ENCODE measurements at places on chromosomes 7 and 10.

DNA sequence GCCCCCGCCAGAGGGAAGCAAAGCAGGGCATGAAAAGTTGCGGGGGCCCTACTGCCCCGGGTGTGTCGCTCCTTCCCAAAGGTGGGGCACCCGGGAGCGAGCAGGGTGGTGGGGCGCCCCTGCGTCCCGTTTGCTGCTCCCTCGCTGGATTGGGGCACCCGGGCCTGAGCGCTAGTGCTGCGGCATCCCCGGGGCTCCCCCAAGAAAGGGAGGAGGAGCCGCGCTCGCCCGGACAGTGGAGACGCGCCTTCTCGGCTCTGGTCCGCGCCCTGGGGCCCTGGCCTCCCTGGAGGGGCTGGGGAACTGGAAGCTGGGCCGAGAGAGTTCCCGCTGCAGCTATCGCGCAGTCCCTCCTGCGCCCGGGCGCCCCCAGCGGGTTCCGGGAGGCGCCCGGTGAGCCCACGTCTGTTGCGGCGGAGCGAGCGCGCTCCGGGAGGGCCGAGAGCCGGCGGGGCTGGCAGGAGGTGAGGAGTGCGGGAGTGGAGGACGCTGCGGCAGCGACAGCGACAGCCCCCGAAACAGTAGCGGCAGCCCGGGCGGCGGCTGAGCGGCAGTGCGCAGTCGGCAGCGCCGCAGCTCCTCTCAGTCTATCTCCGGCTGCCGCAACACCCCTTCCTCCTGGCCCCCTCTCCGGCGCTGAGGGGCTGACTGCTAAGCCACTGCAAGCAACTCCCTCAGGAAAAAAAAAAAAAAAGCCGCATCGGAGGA, 504 bp upstream of the BMPER start:
- DNase-seq = peak; percentile 70

- no peak for DNase-seq
These were observed 27.2 kb downstream of the TAS2R41 start for GRCh38 chr7:143504937-143505297.

DNA sequence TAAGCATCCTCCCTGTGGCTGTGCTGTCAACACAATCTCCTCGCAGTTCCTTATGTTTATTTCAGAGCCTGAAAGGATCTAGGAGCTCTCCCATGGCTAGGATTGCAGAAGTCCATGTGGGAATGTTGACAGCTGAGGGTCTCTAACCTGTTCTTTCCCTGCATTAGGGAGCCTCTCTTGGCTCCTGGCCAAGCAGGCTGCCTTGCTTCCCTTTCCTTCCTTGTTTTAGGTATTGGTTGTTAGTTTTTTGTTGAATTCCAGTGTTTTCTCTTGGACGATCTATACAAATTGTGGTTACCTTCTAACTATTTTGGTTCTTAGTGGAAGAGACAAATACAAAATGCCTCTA, 171.8 kb downstream of the MLLT10 start:
- no peak for DNase-seq

- DNase-seq = no peak
These were observed 88.6 kb upstream of the KLF14 start for GRCh38 chr7:130822642-130823041.

DNA sequence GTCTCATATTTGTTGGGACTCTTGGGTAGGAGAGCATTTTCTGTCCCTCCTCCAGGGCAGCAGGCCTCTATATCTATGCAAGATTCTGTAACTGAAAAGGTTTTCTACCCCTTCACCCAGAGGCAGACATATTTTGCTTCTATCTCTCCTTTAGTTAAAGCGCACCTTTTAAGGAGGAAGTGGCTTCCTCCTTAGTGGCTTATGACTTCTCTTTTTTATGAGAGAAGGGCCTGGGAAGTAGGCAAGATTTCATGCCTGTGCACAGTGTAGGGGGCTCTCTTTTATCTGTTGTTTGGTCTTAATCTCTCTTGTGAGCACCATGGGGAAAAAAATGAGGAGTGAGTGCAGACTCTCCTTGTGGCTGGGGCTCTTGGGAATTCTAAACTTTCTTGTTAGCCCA, 122.1 kb downstream of the LRMDA start:
- no peak for DNase-seq

GRCh38 chr7:130732980-130733930, 752 bp downstream of the KLF14 start:
- no peak for DNase-seq

- DNase-seq = no peak
These were observed 19.4 kb downstream of the ITGB1 start for GRCh38 chr10:32938554-32939061.

- DNase-seq = no peak
These were observed 133.8 kb upstream of the PLXNA4 start for GRCh38 chr7:132709971-132710567.

DNA sequence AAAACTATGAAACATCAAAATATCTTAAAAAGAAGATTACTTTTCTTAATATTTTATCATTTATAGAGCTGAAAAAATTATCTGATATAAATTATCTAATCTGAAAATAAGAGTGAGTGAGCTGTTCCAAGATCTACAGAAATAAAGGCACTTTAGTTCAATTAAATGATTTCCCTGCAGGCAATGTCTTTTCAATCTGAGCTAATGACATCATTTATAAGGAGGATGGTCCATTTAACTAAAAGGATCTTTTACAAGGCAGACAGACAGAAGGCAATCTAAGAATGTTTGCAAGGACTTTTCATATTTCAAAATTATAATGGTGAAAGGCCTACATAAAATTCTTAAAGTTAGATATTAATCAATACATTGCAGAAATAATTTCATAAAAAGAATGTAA, 71.8 kb downstream of the SKAP2 start:
- no peak for DNase-seq

DNA sequence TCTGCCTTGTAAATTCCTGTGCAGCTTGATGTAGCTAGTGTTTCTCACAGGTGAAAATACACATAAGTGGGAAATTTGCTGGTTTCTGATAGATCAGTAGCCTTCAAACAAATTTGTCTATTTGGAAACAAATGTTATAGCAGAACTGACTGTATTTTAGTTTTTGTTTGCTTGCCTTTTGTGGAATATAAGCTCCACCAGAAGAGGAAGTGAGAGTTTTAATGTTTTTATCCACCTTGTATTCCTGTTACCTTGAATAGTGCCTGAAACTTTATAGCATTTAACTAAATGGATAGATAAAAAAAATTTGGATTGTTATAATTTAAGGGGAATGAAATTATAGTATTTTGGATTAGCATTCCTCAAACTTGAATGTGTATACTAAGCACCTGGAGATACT, 9.8 kb downstream of the WAC start:
- DNase-seq = no peak

GRCh38 chr7:128831178-128831993, 1.2 kb downstream of the FLNC start:
- peak; percentile 67 for DNase-seq

GRCh38 chr7:93040355-93040754, 77.4 kb downstream of the SAMD9 start:
- no peak for DNase-seq

- DNase-seq = peak; percentile 9
These were observed 95.3 kb downstream of the KAT6B start for GRCh38 chr10:74921744-74922143.

- peak; percentile 1 for DNase-seq
These were observed 32.4 kb downstream of the CAMK2B start for GRCh38 chr7:44292876-44293560.

GRCh38 chr7:100465299-100465698, 1.2 kb upstream of the SPACDR start:
- DNase-seq = no peak

- DNase-seq = no peak
These were observed 91.0 kb downstream of the AKR1D1 start for GRCh38 chr7:138167222-138167621.

DNA sequence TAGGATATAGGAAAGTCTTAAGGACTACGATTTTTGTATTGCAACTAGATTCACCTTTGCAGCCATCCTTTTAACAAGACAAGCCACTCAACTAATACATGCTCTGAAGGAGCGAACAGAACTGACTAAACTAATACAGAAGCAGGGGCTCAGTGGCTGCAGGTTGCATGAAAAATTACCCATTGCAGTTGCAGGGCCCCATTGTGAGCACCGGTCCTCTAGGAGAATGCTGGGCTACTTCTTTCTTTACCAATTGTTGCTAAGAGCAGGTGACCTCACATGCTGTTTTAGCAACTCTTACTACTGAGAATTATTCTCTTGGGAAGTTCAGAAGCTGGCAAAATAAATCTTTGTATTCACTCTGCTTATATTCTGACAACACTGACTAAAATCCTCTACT, 64.0 kb upstream of the ANKRD1 start:
- no peak for DNase-seq

DNA sequence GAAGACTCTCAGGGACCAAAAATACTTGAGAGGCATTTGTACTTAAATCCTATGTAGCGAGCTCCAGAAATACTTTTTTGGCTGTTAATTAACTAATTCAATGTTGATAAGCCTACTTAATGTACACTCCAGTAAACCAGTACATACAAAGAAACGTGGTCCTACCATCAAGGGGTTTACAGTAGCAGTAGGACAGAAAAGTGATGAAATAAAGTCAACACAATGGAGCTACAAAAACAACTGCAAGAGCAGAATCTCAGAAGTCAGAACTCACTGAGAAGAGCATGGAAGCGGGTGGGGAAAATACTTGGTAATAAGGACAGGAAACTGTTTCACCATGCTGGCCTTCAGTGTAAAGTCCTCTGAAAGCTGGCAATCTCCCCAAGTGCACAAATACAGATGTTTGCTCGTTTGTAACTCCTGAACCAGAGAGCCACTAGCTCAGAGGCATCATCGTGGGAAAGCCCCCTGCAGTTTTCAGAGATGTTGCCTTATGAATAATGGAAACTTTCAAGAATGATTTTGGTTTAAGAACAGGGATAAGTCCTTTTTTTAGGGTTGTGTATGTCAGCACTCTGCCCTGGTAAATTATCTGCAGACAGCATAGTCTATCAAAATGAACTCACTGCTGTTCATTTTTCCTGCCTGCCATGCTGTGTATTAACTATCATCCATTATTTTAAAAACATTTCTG, 233.2 kb downstream of the SORCS1 start:
- no peak for DNase-seq

DNA sequence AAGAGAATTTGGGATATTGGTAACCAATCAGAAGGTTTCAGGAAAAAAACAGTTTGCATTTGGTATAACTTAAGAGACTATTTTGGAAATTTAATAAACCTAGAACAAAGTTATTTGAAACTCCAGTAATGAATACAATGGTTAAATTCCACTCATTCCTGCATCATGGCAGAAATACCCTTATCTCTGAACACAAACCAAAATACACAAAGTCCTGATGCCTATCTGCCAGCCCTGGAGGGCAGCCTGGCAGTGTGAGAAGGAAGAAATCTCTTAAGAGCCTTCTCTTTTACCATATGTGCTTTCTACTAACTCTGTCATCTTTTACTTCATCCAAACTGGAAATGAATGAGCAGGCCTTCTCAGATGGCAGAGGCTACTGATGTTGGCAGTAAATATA, 147.1 kb upstream of the LYZL1 start:
- DNase-seq = no peak

DNA sequence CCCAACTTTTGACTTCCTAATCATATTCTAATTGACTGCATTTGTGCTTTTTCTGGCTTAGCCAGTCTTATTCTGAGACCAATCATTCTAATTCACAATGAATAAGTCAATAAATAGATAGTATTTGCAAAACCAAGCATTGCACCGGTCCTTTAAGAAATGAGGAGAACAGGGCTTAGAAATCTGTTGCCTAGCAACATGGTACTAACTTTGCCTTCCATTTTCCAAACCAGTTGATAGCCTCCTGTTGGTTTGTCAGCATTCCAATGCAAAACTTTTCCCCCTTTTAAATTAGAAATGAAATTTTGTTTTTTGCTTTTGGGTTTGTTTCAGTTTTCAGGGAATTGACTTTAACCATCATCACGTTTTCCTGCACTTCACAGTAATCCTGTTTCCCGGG, 603.5 kb upstream of the NRP1 start:
- no peak for DNase-seq

GRCh38 chr10:114650266-114650665, 7.8 kb downstream of the ABLIM1 start:
- DNase-seq = no peak

DNA sequence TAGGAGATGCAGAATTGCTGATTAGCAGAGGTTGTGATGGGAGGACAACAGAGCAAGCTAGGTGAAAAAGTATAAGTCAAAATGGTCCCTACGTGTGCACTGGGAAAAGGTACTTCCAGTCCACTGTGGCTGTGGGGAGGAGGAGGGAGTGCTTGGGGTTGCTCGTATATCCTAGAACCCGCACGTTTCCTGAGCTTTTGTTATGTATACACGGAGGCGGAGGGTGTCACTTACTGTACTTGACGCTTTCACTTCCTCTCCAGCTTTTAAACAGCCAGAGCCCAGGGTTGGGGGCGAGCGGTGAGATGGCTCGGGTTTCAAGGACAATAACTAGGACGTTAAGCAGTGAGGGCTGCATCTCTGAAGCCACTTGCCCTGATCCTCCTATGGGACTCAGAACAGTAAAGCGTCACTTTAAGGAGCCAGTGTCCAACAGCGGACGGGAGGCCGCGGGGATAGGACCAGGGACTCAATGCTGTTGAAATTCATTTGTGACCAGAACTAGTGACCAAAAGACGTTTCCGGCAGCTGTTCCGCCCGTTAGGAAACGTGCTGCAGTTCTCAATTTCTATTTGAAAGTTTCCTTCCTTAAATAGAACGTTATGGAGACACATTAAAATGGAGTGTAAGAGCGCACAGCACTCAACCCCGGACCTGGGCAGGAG, 985 bp upstream of the ETV1 start:
- DNase-seq = peak; percentile 65

DNA sequence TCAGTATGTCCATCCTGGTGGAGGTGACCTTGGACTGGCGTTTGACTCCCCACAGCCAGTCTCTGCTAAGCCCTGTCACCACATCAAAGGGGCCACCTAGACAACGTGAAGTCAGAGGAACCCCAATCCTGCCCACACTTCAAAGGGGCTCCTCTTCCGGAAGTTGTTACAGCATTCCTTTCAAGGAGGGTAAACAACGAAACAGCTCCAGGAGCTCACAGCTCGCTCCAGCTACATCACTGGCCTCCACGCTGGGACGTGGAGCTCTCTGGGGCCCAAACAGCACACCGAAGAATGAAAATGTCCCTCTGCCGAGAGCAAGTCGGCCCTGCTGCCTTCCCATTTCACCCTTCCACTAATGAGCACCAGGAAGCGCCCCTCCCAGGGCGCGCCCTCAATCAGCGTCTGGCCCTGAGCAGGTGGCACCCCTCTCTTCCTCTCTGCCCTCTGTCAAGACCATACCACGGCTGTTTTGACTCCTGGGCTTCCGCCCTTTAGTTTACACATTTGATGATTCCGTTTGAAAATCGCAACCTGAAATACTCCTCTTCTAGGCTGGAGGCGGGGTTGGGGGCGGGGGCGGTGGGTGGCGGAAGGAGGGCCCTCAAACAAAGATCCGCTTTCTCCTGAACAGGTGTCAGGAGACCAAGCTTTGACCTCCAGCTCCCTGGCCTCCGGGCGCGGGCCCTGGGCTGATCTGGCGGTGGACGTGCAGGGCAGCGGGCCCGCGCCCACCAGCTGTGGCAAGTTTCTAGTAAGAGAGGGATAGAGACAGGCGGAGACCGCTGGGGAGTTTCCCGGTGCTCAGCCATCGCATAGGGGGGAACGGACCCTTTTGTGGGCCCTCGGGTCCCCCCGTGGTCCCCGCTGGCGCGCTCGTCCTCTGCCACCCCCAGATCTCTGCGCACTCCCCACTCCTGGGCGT, 53.1 kb upstream of the KDM7A start:
- DNase-seq = peak; percentile 48

Data from nephron progenitor cell (in vitro differentiated cells).